ENCODE measurements at places on chromosomes 7 and 10.

- DNase-seq, result no peak
Measured at GRCh38 chr7:107998150-107998549, 4.8 kb downstream of the LAMB1 start.

DNA sequence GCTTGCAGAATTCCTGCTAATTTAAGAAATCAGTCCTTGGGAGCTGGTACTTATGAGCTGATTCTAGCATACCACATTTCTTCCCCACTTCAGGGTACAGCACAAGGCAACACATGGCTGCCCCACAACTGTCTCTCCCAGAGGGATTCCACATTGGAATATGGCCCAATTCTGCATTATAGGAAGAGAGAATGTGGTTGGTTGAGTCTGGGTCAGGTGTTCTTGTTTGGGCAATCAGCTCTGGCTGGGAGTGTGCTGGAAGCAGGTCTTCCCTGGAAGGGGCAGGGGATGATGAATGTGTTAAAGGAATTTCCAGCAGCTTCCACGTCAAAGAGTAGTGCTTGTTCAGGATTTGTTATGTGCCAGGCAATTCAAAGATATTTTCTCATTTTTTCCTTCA, 95.7 kb downstream of the BUB3 start:
- peak; percentile 25 for DNase-seq

DNA sequence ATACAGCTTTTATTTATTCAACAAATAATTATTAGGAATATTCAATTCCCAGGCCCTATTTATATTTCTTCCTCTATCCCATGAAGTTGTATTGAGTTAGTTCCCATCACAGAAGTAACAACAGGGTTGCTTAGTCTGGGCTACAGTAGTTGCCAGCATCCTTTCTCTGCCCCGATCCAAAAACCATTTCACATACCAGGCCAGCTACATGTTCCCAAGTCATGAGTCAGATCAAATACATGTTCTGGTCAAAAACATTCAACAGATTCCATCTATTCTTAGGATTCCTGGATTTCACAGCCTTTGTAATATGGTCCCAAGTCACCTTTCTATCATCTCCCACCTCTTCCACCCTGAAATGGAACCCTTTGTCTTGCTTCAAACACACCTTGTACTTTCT, 91.6 kb downstream of the RAB11FIP2 start:
- no peak for DNase-seq

DNA sequence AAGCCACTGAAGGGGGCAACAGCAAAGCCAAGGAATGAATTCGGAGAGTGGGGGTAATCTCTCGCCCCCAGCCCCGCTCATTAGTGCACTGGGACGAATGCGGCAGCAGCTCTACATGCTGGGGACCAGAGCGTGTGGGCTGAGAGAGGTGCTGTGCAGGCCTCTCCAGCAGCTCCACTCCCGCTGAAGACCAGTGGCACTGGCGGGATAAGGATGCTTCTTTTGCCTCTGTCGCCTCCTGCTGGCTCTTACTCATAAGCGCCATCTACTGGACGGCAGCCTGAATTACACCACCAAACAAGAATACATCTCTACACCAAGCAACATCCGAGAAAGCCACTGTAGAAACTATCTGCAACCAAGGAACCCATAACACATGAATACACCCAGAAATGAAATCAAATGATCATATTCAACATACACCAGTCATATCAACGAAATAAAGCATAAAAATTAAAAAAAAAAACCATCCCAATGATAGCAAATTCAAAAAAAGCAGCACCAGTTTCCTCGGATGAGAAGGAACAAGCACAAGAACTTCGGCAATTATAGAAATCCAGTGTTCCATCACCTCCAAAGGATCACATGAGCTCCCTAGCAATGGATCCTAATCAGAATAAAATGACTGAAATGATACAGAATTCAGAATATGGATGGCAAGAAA, 79.0 kb upstream of the TMEM168 start:
- no peak for DNase-seq

GRCh38 chr7:25485026-25485425, 256.7 kb upstream of the NPVF start:
- no peak for DNase-seq

DNA sequence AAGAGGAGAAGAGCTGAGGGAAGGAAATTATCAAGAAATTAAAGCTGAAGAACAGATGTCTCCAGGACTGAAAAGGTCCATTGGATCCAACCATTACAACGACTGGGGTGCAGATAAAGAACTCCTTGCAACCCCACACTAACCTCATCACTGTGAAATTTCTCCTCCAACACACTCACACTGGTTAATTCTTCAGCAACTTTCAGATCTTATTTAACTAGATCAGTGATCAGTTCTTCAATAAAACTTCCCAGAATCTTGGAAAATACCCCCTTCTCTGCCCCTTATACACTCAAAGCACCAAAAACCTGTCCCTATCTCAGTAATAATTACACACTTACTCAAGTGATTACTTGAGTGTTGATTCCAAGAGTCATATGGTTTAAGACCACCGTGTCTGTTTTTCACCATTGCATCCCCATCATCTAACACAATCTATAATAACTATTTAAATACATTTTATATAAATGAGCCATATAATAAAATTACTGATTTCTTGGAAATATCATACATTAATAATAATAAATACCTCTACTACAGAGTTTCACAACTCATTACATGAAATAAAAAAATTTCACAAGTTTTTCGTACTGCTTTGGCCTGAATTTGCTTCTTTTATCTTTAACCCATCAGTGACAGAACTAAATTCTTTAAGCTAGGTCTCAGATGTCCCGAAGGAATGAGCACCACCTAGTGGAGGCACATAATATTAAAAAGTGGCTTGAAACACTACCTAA, 123.7 kb downstream of the MPP7 start:
- DNase-seq, result no peak

DNA sequence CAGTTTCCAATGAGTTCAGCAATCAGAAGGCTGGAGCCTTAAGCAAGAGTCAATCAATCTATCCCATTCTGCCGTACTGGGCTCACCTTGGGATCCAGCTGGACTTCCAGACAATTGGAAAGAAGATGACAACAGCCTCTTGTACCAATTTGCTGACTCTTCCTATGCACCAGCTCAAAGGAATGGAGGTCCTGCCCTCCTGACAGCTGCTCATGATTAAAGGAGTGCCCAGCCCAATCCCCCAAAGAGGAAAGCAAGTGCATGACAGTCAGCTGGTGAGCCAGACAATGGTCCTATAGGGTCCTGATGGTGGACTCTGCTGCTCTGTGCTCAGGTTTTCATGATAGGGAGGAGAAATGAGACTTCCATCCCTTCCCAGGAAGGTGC, 25.1 kb downstream of the VSTM4 start:
- no peak for DNase-seq

DNA sequence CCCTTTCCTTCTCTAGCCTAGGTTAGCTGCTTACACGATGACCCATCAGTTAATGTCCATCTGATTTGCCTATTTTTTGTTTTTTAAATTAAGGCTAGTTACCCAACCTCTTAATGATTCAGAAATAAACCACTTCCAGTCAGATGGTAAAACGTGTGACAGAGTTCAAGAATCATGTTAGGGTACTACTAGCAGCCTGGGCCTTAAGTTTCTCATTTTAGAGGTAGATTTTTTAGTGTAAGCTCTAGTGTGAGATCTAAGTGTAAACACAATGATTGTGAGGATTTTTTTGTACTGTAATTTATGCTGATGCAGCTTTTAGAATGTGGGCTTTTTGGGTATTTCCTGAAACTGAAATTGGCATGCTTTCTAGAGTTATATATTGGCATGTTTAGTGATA, 130.0 kb downstream of the CDK14 start:
- no peak for DNase-seq

GRCh38 chr7:2525658-2526630, 6.4 kb downstream of the LFNG start:
- DNase-seq, result no peak

DNA sequence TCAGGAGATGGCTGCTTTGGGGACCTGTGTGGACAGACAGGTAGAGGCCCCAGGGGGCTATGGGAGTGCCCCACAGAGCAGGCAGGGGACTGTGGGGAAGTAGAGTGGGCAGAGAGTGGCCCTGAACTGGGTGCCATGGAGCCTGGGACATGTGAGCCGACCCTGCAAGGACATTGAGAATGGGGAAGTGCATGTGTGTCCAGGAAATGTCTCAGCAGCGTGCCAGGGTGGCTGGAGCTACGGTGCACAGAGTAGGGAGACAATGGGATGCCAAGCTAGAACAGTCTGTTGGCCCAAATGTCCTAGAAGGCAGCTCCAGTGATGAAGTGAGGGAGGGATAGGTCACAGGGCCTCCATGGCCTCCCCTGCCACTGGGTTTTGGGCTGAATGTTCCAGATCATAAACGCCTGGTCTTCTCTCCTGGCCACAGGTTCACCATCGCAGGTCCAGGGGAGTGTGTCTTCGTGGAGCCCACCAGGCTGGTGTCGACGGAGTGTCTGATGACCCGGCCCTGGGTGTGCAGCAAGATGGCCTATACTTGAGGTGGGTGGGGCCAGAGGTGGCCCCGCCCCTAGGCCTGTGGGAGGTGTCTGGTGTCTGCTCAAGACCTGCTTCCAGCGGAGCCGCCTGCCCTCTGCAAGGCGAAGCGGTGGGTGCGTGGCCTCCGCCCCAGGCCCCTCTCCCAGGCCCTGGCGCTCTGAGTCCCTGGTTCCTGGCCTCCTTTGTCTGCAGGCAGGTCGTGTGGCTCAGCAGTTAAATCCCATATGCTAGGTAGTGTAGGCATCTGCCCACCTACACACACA, 20.5 kb downstream of the CLEC2L start:
- DNase-seq, result no peak

- no peak for DNase-seq
Measured at GRCh38 chr7:25032774-25033743, 53.1 kb upstream of the OSBPL3 start.

DNA sequence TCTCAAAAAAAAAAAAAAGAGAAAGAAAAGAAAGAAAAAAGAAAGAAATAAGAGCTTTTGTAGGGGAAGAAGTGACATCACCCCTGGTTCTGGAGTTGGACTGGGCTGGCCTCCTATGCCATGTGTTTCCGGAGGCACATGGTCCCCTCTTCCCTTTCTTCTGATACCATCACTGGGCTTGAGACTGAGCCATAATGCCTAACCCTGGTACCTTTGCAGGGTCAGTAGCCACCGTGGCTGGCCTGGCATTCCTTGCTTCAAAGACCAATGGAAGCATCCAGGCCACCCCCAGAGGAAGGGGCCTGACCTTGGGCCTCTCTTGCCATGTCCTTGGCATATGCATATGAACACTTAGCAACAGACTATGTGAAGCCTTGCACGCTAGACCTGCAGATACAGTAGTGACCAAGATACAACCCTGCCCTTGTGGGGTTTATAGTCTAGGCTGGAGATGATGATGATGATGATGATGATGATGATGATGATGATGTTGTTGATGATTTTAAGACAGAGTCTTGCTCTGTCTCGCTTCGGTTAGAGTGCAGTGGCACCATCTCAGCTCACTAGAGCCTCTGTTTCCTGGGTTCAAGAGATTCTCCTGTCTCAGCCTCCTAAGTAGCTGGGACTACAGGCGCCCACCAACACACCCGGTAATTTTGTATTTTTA, 31.8 kb downstream of the SUFU start:
- DNase-seq, result no peak

DNA sequence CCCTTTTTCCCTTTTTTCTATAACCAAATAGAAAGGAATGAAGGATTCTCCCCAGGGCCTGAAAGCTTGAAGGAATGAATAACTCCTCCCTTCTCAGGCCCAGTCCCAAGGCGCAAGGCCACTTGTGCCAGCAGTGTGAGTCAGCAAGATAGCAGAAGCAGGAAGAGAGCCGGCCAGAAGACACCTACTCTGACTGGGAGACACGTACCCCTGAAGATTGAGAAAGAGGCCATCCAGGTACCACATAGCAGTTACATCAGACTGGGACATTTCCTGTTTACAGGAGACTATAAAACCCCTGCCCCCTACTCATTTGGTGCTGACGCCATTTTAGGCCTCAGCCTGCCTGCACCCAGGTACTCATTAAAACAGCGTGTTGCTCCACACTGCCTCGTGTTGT, 65.5 kb downstream of the LRRC17 start:
- no peak for DNase-seq

GRCh38 chr7:81883801-81884393, 114.0 kb upstream of the HGF start:
- DNase-seq, result no peak

GRCh38 chr7:145957160-145957890, 159.3 kb upstream of the CNTNAP2 start:
- DNase-seq, result no peak

DNA sequence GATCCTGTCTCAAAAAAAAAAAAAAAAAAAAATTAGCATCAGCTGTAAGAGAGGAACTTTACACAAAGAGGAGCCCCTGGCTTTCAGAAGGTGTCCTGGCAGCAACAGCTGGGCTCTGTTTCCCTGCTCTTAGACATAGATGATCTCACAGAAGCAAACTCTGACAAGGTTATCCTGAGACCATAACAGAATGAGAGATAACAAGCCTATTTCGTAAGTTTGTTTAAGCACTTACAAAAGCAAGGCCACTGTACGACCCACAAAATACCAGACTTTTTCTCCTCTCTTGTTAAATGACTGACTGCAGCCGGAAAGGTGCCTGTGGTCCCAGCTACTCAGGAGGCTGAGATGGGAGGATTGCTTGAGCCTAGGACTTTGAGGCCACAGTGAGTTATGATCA, 33.3 kb upstream of the OTUD1 start:
- no peak for DNase-seq

DNA sequence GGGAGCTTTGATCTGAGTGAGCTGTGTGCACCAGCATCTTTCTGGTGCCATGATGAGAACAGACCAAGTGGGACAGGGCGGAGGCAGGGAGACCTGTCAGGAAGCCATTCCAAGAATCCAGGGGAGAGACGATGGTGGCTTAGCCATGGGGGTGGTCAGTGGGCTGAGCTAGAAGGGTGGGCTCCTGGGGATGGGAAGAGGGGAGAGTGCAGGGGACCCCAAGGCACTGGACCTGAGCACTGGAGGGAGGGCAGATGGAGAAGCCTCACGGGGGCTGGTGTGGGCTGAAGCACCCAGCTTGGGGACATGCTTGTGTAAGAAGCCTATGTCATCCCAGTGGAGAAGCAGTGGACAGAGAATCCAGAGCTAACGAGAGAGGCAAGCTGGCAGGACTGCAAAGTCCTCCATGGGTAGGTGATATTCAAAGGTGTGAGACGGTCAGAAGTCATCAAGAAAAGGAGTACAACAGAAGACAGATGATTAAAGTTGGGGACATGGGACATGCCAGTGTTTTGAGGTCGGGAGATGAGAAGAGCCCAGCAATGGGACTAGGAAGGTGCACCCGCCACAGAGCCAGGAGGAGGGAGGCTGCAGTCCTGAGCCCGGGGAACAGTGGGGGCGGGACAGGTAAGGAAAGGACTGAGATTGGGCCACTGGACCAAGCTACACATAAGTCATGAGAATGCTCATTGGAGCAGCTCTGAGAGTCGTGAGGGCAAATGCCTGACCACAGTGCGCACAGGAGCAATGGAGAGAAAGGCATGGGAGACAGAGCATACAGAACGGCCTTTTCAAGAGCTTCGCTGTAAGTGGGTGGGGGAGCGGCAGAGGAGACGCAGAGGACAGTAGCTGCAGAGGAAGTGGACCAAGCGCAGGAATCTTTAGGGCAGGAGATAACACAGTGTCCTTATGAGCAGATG, 72.0 kb downstream of the GRID1 start:
- DNase-seq, result no peak

- no peak for DNase-seq
Measured at GRCh38 chr7:41967156-41967555, 264.3 kb upstream of the INHBA start.

- DNase-seq, result no peak
Measured at GRCh38 chr7:94741179-94741578, 85.2 kb upstream of the SGCE start.

GRCh38 chr7:6168477-6168868, 104.0 kb downstream of the CYTH3 start:
- DNase-seq, result no peak

- DNase-seq, result no peak
Measured at GRCh38 chr7:30082686-30083085, 52.1 kb upstream of the MTURN start.
